CD4-positive, alpha-beta T cell treated with Interleukin-15 for 1 hour (primary cell): ENCODE measurements at places on chromosomes 12 and 14.

DNA sequence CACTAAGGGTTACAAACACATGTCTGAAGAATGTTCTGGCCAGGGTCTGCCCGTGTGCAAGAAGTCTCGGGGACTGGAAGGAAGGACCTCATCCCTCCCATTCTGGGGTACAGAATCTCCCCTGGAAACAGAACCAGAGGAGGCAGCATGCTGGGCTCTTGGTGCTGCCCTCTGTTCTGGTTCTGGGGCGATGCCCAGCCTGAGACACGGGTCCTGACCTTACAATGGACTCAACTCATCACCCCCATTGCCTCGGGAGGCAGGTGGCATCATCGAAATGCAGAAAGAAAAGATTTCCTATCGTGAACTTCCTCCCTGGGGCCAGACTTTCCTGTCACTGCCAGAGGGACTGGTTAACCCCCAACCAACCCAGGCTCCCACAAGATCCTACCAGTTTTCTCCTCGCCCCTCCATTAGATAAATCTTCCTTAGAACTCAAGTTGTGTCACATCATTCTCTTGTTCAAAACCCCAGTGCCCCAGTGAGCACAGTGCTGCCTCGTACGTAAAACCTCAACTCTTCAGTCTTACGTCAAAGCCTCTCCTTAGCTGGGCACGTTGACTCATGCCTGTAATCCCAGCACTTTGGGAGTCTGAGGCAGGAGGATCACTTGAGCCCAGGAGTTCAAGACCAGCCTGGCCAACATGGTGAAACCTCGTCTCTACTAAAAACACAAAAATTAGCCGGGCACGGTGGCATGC, 52.1 kb downstream of the PSMA6 start:
- DNase-seq, result peak; percentile 37

DNA sequence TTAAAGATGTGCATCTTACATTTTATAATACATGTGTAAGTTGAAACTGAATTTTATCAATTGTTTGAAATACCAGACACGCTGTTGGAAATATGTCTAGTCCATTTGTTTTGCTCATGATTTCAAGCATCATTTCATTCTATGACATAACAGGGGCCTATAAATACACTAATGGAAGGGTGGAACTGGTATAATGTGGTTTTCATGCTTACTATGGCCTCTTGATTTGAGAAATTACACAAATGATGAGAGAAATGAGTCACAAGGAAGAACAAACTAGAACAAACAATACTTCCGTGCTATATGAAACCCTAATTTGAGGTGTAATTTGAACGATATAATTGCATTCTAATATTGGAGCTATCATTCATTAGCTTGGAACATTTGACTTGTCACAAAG, 663.4 kb downstream of the SLC16A7 start:
- no peak for DNase-seq

GRCh38 chr12:120039711-120040110, 50.7 kb downstream of the BICDL1 start:
- DNase-seq, result no peak

DNA sequence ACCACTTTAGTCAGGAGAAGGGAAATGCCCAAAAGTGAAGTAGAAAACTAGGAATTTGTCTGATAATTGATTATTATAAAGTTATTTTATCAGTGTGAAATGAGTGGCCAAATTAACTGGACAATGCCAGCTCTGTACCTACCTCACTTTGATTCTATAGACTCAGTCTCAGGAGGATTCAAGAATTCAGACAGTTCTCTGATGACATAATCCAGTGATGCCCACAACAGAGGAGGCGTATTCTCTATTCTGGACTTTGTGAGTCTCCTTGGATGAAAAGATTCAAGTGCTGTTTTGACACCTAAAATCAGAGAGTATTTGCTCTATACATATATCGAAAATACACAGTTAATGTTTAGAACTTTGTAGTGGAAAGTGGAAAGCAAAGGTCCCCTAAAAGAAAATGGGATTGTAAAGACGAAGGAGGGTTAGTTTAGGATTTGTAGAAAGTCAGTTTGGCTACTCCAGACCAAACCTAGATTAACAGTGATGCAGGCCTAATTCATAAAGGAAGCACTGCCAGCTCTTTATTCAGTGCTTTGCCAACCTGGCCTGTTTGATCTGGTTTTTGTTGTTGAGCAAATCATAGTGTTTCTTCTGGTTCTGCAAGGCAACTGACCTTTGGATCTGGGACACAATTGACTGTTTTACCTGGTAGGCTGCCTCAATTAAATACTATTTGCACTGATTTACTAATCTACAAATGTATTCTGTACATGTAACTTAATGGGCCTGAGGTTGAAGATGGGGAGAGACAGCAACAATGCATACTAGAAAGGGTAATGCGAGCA, 67.4 kb downstream of the DAD1 start:
- no peak for DNase-seq

GRCh38 chr12:2856051-2856450, 788 bp downstream of the TEX52 start:
- DNase-seq, result no peak

- DNase-seq, result no peak
Measured at GRCh38 chr12:48447755-48448154, 24.6 kb upstream of the ANP32D start.
